ENCODE measurements at places on chromosomes 1 and 21. TPM values are rescaled to one million over a fixed set of nuclear protein-coding genes. Genes with fewer than 3 reads are reported as not detected.

DNA sequence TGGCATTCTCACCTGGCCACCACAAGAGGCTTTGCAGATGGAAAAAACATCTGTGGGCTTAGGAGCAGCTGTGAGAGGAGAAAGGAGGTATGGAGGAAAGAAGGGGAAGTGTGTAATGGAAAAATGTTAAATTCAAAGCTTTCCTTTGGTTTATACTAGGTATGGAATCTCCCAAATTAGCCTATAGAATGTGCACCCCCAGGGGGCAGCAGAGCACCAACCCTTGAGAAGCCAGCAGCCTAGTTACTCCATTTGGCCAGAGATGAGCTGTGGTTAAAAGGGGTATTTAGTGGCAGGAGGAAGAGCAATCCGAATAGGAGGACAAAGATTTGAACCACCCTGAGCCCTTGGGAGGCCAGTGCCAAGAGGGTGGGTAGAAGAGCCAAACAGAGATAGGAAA is 97.5 kb upstream of the CTTNBP2NL start:
- H3K27ac ChIP-seq, result no peak overlapping the region
- H3K4me1 ChIP-seq, result no peaks in the 10 kb centered on the region
- H3K4me3 ChIP-seq, result no peak overlapping the region
- H3K27me3 ChIP-seq, result no peaks in the 10 kb centered on the region
- DNase-seq, result no peak
- no peaks in the 10 kb centered on the region for H3K36me3 ChIP-seq

- H3K36me3 ChIP-seq, result no peaks in the 10 kb centered on the region
- no peaks in the 10 kb centered on the region for H3K27me3 ChIP-seq
- H3K4me1 ChIP-seq, result peaks cover 9% of the 10 kb centered on the region
These were observed 25.3 kb downstream of the ADAM30 start for GRCh38 chr1:119870917-119871596.

- H3K4me3 ChIP-seq, result peak overlapping the region; percentile 2
- H3K4me1 ChIP-seq, result peaks cover 3% of the 10 kb centered on the region
- H3K27me3 ChIP-seq, result peaks cover 25% of the 10 kb centered on the region
- H3K27ac ChIP-seq, result no peak overlapping the region
- DNase-seq, result no peak
- H3K36me3 ChIP-seq, result no peaks in the 10 kb centered on the region
These were observed 17.9 kb downstream of the TNFRSF25 start for GRCh38 chr1:6447818-6448748.

GRCh38 chr21:38395581-38395980 is 102.7 kb downstream of the ERG start:
- no peaks in the 10 kb centered on the region for H3K4me1 ChIP-seq
- H3K27ac ChIP-seq, result no peak overlapping the region
- DNase-seq, result no peak
- H3K36me3 ChIP-seq, result peaks cover 36% of the 10 kb centered on the region
- no peak overlapping the region for H3K4me3 ChIP-seq
- H3K27me3 ChIP-seq, result no peaks in the 10 kb centered on the region

GRCh38 chr1:98330224-98330623 is 331.3 kb upstream of the SNX7 start:
- no peak overlapping the region for H3K4me3 ChIP-seq
- no peaks in the 10 kb centered on the region for H3K36me3 ChIP-seq
- peaks cover 25% of the 10 kb centered on the region for H3K4me1 ChIP-seq
- no peak for DNase-seq
- no peak overlapping the region for H3K27ac ChIP-seq

DNA sequence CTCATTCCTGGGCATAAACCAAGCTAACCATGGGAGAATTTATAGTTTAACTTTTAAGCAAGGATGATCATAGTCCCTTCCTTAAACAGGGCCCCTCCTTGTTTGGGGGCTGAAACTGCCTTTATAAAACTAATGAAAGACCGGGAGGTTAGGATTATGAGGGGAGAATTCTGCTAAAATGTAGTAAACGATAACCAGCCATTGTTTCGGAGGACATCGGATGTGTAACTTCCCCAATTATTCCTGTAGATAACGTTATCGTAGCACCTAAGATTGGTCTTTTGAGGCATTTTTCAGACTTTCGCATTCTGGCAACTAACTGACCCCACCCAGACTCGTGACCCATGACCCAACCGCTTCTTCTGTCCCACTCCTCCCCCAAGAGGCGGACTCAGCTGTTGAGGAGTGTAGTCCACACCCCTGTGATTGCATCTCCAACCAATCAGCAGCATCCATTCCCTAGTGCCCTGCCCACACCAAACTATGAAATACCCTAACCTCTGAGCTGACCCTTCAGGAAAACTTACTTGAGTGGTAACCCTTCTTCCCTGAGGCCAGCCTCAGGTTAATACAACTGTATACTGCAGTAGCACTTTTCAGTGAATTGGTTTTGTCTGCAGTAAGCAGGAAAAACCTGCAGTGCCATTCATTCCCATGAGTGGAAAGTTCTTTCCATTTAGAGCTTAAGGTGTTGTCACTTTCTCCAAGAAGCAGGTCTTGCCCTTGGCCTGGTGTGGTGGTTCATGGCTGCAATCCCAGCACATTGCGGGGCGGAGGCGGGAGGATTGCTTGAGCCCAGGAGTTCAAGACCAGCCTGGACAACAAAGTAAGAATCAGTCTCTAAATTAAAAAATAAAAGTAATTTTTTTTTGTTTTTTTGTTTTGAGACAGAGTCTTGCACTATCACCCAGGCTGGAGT is 823 bp upstream of the SYF2 start:
- peak; percentile 80 for DNase-seq
- peaks cover 10% of the 10 kb centered on the region for H3K4me1 ChIP-seq
- H3K4me3 ChIP-seq, result peak overlapping the region; percentile 92
- peak overlapping the region; percentile 93 for H3K27ac ChIP-seq
- H3K36me3 ChIP-seq, result peaks cover 23% of the 10 kb centered on the region
- no peaks in the 10 kb centered on the region for H3K27me3 ChIP-seq

FCRL1 gene
- not detected for total RNA-seq

Measured in ascending aorta (tissue), 2 donors.